Effector CD8-positive, alpha-beta T cell (primary cell): ENCODE measurements at places on chromosomes 2 and 18.

DNA sequence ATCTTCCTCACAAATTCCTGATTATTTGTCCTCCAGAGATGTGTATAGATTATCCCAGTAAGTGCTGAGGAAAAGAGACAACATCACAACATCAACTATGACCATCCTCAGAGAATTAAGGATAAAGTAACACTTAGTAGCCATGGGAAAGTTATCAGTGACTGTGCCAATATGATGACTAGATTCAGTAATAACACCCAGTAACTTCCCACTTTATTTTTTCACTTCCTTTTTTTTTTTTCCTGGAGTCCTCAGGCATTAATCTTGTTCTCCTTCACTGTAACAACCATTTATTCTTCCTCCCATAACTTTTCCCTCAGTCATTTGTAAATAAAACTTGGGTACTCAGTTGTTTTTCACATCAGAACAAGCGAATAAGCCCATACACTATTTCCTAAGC lies 16.7 kb upstream of the PID1 start:
- DNase-seq: no peak

- DNase-seq: no peak
These were observed 14.2 kb downstream of the SLC66A2 start for GRCh38 chr18:79937103-79937860.

DNA sequence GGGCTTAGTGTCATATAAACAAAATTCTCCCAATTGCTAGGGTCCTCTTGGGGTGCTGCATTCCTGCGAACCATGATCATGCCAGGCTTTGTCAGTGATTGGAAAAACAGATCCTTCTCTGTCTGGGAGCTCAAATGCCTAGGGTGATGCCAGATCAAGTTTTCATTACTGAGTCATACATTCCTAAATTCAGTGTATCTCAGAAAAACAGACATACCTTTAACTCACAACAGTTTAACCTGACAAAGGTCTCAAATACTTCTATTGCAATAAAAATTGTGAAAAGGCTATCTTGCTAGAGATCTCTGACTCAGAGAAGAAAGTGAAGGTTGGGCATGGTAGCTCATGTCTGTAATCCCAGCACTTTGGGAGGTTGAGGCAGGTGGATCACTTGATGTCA lies 86.9 kb downstream of the SH3YL1 start:
- no peak for DNase-seq

DNA sequence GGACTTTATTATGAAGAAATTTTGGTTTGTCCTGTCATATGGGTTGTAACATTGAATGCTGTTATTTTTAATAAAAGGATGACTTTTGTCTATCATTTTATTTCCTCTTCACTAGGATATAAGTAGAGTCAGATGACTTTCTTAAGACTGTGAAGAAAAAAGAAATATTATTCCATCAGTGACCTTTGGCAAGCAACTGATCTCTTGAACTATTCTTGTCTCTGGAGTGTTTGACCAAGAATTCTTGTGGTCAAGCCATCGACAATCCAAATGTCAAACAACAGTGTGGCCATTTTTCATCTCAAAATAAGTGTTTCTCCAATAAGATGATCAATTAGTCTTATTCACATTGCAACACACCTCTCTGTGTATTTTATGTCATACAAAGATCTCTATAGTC lies 24.9 kb downstream of the HOXD1 start:
- no peak for DNase-seq

DNA sequence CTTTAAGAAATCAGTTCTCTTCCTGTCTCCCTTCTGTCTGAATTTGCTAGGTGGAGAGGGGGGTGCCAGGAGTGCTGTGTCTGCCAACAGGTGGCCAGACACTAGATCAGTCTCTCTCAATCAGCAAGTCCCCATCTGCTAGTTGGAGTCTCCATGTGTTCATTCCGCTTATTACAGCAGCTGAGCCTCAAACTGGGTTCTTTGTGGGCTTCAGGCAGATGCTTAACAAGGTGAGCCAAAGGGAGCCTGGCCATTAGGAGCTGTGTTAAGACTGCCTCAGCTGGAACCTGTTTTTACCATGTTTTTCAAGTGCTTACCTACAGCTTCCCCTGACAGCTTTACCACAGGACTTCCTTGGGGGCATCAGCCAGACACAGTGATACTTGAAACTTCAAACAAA lies 401.9 kb downstream of the LRP1B start:
- no peak for DNase-seq

DNA sequence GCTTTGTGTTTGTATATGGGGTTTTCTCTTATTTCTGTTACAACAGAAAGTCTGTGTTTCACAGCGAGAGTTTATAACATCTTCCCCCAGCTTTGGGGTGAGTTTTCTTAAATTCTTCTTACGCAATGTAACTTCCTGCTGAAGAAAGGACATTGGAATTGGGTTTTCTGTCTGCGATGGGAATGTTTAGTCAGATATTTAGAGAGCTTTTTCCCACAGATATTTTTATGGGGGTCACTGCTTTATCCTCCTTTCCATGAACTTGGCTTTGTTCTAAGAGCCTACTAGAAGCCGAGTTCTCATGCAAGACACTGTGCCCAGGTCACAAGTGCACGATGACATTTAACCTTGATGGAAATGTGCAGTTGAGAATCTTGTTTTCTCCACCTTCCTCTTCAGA lies 22.1 kb downstream of the B3GNT2 start:
- no peak for DNase-seq

DNA sequence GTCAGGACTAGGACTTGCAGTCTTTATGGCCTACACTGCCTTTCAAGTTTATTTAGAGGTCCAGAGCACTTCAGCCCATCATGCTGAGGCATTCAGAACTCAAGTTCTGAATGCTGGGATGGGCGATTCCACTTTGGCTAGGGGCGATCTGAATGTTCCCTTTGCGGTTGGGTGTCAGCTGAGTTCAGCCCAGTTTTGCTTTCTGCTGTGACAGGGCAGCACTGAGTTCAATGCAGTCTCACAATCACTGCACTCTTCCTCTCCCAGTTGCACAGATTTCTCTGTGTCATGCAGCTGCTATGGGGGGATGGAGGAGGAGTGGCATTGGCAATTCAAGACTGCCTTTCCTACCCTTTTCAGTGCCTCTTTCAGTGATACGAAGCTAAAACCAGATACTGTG lies 1232.0 kb upstream of the FAM98A start:
- DNase-seq: no peak

- DNase-seq: no peak
These were observed 106.7 kb upstream of the YPEL5 start for GRCh38 chr2:30040147-30040546.

GRCh38 chr18:49645841-49646351 lies 84.0 kb downstream of the LIPG start:
- DNase-seq: no peak

GRCh38 chr2:46355756-46356155 lies 58.5 kb downstream of the EPAS1 start:
- DNase-seq: no peak

DNA sequence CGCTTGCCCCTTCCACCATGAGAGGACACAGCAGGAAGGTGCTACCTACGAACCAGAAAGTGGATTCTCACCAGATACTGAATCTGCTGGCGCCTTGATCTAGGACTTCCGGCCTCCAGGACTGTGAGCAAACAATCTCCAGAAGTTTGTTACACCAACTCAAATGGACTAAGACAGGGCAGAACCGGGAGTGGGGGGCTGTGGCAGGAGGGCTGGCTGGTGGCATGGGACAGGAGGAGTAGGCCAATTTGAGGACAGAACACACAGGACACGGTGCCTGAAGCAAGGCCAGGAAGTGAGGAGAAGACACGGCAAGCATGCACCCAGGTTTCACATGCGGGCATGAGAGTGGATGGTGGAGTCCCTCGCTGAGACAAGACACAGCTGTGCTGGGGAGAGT lies 40.1 kb downstream of the CRACDL start:
- no peak for DNase-seq

GRCh38 chr2:28930205-28930604 lies 35.7 kb downstream of the WDR43 start:
- DNase-seq: no peak

DNA sequence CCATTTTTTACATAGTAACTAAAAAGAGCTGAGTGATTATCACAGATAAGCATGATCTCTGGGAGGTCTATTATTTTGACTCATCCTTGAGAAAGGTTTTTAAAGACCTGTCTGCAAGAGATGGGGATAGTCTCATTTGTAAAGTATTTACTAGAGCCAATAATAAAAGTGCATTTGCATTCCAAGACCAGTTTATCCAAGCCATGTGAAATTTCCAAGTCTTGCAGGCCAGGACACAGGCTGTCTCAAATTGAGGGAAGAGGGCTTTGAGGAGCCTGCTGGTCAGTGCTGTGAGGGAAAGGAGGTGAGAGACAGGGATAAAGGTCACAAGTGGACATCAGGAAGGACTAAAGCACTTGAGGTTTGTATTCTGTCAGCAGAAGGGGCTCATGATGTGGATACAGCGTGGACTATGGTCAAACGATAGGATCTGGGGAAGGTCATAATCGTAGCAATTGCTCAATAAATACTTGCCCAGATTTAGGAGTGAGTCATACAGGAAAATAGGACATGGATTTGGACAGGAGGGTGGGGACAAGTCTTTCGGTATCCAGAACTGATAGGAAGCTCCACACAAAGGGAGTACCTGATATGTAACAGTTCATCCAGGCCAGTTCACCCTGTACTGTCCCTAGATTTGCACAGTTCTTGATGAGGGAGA lies 6.6 kb upstream of the CDH2 start:
- no peak for DNase-seq

GRCh38 chr2:224377751-224378700 lies 23.9 kb downstream of the FAM124B start:
- DNase-seq: no peak

GRCh38 chr2:174590928-174591648 lies 6.5 kb downstream of the WIPF1 start:
- no peak for DNase-seq

GRCh38 chr2:117432746-117433145 lies 381.7 kb upstream of the DDX18 start:
- no peak for DNase-seq

DNA sequence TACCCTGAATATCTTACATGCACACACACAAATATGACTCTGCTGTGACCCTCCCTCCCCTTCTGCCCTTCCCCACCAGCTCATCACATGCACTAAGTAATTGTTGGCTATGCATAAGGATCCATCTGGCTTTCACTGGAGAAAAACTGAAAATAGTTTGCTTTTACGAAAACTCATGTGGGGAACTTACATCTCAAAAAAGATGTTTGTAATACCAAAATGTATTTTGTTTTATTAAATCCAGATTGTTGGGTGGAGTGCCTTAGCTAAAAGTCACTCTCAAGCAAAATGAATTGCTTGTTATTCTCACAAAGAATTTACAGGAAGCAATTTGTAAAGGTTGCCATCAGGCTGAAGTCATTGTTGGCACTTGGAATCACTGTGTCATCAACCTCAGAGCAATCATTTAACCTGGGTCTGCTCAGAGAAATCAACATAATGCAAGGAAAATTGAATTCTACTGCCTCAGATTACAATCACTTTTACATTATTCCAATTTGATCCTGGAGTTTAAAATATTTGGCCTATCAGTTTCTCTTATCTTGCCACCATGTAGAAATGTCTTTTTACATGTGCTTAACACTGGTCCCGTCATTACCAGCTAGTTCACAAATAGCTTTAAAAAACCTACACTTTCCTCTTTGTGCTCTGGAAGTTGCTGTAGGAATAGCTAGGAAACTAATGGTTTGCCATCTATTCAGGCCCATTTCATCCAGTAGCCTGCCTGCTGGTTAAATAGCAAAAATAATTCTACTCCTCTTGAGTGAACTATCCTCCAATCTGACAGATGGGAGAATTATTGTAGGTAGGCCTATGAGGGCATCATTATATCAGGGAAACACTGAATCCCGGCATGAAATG lies 90.3 kb upstream of the TMEM17 start:
- DNase-seq: no peak

- no peak for DNase-seq
These were observed 303.9 kb upstream of the EPHA4 start for GRCh38 chr2:221876016-221876415.

DNA sequence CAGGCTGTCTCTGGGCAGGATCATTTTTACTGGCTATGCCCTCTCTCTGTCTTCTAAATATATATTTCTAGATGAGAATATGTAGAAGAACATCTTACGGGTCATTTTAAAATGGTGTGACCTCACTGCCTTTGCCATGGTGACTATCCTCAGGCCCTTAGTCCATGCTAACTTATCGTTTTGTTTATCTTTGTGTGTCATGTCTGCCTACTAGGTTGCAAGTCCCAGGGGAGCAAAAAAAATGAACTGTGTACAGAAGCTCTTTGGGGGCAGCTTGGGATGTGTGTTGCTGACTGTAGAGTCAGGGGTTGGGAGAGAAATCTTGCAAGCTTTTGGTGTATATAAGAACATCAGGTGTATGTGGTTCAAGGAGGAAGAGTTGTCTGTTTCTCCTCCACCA lies 11.0 kb downstream of the CPSF3 start:
- DNase-seq: no peak

- no peak for DNase-seq
These were observed 169.1 kb downstream of the NDUFA10 start for GRCh38 chr2:239855863-239856587.

- DNase-seq: no peak
These were observed 309.8 kb downstream of the C1D start for GRCh38 chr2:67752969-67753368.

GRCh38 chr2:4053769-4054493 lies 350.6 kb downstream of the DCDC2C start:
- DNase-seq: no peak

DNA sequence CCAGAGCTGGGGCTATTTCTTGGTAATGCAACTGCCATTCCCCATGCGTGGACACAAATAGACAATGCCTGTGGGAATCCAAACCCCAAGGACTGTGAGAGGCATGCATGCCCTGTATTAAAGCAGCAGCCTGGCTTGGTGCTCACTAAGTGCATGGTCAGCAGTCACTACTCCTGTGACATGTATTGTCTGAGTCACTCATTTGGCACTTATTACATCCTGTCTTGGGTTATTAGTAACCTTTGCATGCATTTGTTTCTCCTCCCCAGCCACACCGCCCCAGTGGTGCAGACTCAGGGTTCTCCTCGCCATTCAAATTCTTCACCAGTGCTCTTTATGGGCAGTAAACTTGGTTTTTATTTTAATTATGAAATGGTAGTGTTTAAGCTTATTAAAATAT lies 30.2 kb downstream of the PRKCE start:
- no peak for DNase-seq

DNA sequence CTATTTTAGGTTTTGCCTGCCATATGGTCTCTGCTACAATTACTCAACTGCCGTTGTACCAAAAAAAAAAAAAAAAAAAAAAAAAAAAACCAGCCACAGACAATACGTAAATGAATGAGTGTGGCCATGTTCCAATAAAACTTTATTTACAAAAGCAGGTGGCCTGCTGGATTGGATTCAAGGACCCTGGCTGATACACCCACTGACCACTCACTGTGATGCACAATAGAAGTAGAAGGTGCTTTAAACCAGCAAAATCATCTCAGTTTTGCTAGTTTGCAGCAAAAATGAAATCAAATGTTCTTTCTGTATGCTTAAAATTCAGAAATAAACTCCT lies 137.4 kb downstream of the AKAIN1 start:
- DNase-seq: no peak
